ENCODE measurements at places on chromosomes 1 and 21. TPM values are rescaled to one million over a fixed set of nuclear protein-coding genes. Genes with fewer than 3 reads are reported as not detected.
A peak's percentile ranks its signal among the peaks of the same experiment; 100 is the strongest.

GRCh38 chr1:234781241-234782065, 171.5 kb upstream of the IRF2BP2 start:
- no peaks in the 10 kb centered on the region for H3K4me1 ChIP-seq
- no peaks in the 10 kb centered on the region for H3K27me3 ChIP-seq
- no peak overlapping the region for H3K4me3 ChIP-seq
- no peak overlapping the region for H3K27ac ChIP-seq
- no peak for DNase-seq

DNA sequence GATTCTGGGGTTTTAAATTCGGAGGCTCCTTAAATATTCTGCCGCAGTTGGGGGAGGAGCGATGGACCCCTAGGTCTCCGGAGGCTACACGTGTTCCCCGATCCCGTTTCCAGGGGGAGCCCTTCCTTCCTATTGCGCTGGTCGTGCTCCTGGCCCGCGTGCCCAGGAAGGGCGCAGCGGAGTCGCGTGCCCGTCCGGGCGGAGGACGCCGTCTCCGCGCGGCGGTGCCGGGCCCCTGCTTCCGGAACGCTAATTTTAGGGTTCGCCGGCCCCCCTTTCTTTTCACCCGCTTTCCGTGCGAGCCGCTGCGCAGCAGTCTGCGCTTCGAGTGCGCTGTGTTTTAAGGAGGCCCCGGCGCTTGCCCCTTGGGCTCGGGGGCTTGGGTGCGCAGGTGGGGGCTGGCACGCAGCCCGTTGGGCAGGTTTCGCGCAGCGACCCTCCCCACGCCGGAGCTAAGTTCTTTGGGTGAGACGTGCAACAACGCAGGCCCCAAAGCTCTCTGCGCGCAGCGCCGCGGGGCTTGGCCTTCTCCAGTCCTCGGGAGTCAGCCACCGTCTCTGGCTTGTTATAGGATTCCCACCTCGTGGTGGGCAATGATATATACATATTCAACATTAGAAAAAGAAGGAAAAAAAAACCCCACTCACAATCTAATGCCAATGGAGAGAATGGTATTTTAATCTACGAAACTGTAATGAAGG, 43.5 kb upstream of the DNAJC6 start:
- H3K27me3 ChIP-seq = no peaks in the 10 kb centered on the region
- no peak overlapping the region for H3K27ac ChIP-seq
- peak; percentile 54 for DNase-seq
- H3K4me3 ChIP-seq = peak overlapping the region; percentile 15
- no peaks in the 10 kb centered on the region for H3K4me1 ChIP-seq

DNA sequence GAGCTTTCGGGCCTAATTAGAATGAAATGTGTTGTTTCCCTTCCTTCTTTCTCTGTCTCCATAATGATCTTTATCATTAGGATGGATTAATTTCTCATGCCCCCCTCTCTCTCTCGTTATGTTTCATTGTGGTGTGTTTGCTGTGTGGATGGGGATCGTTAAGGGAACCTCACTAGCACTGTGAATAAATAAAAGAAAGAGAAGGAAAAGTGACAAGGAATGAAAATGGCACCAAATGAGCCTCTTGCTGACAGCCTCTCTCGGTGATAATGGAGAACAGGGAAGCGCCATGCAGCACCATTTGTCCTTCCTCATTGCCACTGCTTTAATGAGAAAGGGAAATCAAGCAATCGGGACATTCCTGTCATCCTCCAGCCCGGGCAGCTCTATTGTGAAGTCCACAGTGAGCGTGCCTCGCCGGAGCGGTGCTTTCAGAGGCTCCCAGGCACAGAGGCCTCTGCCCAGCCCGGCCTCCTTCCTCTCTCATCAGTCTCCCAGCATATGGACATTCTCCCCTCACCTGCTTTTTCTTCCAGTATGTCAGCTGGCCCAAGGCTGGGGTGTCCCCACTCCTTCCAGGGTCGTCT, 265.7 kb upstream of the TMEM51 start:
- no peaks in the 10 kb centered on the region for H3K36me3 ChIP-seq
- H3K4me1 ChIP-seq = no peaks in the 10 kb centered on the region
- no peak overlapping the region for H3K27ac ChIP-seq
- no peak for DNase-seq

The GPR153 gene
- total RNA-seq = 17.0 TPM

DNA sequence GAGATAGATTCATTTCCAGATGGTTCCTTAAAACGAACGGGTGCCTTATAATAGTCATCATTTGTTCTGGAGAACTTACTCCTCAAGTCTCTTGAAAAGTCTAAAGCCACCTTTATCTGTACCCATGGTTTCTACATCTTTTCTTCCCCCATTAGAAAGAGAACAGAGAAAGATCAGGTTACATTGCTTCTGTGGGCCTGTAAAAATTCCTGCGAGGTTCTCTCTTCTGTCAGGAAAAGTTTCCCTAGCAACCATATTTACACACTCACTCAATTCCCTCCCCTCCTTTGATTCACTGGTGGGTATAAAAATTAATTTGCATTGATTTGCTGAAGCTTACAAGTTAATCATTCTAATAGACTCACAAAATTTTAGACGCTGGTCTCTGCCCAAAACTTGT, 6.7 kb downstream of the PHC2 start:
- no peaks in the 10 kb centered on the region for H3K27me3 ChIP-seq
- H3K27ac ChIP-seq = no peak overlapping the region
- no peak overlapping the region for H3K4me3 ChIP-seq
- no peak for DNase-seq

DNA sequence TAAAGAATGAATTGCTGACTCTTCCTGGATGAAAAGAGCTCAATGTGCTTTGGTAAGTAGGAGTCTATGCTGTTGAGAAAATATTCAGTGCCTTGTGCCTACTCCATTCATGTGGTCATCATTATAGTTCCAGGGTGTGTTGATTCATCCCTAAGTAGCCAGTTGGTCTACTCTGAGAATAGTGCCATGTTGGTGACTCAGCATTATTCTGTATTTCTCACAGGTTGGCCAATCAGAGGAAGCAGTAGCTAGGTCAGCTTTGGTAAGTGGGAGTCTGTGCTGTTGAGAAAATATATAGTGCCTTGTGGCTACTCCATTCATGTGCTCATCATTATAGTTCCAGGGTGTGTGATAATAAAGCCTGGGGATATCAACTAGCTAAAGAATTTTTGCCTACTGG, 397.3 kb downstream of the AGBL4 start:
- H3K4me1 ChIP-seq = no peaks in the 10 kb centered on the region
- H3K27ac ChIP-seq = no peak overlapping the region
- no peaks in the 10 kb centered on the region for H3K36me3 ChIP-seq
- no peaks in the 10 kb centered on the region for H3K27me3 ChIP-seq
- DNase-seq = no peak

GRCh38 chr1:115331558-115332331, 6.3 kb downstream of the NGF start:
- peaks cover 13% of the 10 kb centered on the region for H3K4me1 ChIP-seq
- H3K27ac ChIP-seq = peak overlapping the region; percentile 93
- no peaks in the 10 kb centered on the region for H3K36me3 ChIP-seq
- no peak overlapping the region for H3K4me3 ChIP-seq
- DNase-seq = no peak

DNA sequence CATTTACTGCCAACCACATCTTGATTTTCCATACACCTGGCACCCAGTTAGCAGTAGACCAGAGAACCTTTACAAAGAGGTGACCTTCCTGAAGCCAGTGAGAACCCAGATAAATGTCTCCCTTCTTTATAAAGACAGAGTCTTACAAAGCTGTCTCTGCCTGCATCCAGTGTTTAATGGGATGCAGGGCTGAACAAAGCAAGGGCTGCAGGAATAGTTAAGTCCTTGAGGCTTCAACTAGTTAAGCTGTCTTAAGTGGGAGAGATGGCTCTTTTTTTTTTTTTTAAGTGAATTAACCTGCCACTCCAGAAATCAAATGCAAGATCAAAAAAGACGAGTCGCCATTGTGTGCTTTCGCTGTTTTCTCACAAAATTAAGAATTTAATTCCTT, 1.5 kb downstream of the AHCYL1 start:
- H3K36me3 ChIP-seq = no peaks in the 10 kb centered on the region
- no peaks in the 10 kb centered on the region for H3K27me3 ChIP-seq
- H3K27ac ChIP-seq = no peak overlapping the region
- no peak overlapping the region for H3K4me3 ChIP-seq

GRCh38 chr1:213779228-213779627, 208.5 kb upstream of the PROX1 start:
- no peak overlapping the region for H3K27ac ChIP-seq
- no peak overlapping the region for H3K4me3 ChIP-seq
- H3K36me3 ChIP-seq = no peaks in the 10 kb centered on the region
- H3K27me3 ChIP-seq = no peaks in the 10 kb centered on the region
- no peak for DNase-seq
- no peaks in the 10 kb centered on the region for H3K4me1 ChIP-seq

The NMNAT2 gene
- 2.8 TPM for total RNA-seq

The SLC22A15 gene
- 6.6 TPM for total RNA-seq

DNA sequence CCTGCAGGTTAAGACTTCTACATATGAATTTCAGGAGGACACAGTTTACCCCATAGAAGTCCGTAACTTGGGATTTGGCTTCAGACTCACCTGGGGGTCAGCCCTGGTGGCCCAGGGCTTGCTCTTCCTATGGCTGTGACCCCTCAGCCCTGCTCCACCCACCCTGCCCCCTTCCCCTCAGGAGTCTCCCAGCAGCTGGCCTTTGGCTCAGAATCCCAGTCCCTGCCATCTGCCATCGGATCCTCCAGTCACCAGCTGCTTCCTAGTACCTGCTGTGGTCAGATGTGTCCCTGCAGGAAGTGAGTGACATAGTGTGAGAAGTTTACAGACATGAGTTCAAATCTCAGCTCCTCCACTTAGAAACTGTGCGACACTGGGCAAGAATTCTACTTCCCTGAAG, 332.6 kb downstream of the NPHP4 start:
- peak; percentile 57 for DNase-seq
- no peaks in the 10 kb centered on the region for H3K36me3 ChIP-seq
- H3K27me3 ChIP-seq = no peaks in the 10 kb centered on the region
- no peak overlapping the region for H3K27ac ChIP-seq

The IQGAP3 gene
- 2.3 TPM for total RNA-seq

The UBE2U gene
- not detected for total RNA-seq

DNA sequence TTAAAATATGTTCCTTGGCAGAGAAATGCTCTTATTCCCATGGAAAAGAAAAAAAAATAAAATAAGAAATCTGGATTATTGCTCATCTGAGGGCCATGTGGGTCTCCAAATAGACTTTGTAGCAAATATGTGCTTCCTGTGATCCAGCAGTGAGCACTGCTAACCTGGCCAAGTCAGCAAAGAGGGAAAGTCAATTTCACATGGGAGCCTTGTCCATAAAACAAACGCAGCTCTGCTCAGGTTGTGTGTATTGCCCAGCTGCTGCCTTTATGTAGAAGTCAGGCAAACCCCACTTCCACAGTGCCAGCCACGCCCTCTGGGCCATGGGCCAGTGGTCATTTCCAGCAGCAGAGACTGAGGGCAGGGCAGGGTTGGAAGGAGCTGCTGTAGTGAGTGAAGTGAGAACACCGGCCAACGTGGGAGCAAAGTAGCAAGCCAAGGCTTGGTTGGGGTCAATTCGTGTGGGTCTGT, 174.3 kb downstream of the LYPLAL1 start:
- no peaks in the 10 kb centered on the region for H3K36me3 ChIP-seq
- no peak overlapping the region for H3K4me3 ChIP-seq
- peak; percentile 76 for DNase-seq
- peaks cover 3% of the 10 kb centered on the region for H3K4me1 ChIP-seq
- no peak overlapping the region for H3K27ac ChIP-seq

The DNALI1 gene
- total RNA-seq = 6.2 TPM

DNA sequence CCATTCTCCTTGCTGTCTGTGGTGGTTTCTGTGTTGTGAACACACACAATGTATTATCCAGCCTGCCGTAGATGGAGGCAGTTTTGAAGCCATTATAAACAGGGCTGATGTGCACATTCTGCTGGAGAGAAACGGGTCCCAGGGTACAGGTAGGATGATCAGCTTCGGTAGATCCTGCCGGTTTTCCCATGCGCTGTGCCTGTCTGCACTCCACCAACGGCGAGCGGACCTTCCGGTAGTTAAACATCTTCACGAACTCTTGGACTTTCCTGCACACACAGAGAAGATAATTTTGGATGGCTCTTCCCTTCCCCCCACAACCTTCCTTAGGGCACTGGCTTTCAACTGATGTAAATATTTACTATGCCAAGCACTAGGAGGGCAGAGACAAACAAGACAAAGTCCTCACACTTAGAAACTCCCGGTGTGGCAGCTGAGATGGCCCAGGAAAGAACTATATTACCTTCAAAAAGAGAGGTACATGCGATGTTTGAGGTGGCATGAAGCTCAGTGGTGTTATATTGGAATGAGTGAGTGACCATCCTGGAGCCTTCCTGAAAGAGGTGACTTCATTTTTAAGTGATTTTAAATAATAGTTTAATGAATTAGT, 41.7 kb downstream of the ALPL start:
- H3K4me3 ChIP-seq = no peak overlapping the region
- H3K27ac ChIP-seq = no peak overlapping the region
- H3K36me3 ChIP-seq = no peaks in the 10 kb centered on the region

The CD164L2 gene
- not detected for total RNA-seq

DNA sequence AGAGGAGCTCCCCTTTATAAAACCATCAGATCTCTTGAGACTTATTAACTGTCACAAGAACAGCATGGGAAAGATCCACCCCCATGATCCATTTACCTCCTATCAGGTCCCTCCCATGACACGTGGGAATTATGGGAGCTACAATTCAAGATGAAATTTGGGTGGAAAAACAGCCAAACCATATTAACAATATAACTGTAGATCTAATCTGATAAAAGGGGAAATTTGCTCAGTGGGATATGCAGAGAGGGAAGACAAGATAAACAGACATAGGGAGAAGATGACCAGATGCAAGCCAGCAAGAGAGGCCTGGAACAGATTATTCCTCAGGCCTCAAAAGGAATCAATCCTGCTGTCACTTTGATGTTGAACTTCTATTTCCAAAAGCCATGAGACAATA, 841.5 kb downstream of the LRRIQ3 start:
- no peak overlapping the region for H3K4me3 ChIP-seq
- no peak for DNase-seq
- no peaks in the 10 kb centered on the region for H3K4me1 ChIP-seq

The HDAC1 gene
- total RNA-seq = 47.9 TPM

The VSIG8 gene
- total RNA-seq = not detected

DNA sequence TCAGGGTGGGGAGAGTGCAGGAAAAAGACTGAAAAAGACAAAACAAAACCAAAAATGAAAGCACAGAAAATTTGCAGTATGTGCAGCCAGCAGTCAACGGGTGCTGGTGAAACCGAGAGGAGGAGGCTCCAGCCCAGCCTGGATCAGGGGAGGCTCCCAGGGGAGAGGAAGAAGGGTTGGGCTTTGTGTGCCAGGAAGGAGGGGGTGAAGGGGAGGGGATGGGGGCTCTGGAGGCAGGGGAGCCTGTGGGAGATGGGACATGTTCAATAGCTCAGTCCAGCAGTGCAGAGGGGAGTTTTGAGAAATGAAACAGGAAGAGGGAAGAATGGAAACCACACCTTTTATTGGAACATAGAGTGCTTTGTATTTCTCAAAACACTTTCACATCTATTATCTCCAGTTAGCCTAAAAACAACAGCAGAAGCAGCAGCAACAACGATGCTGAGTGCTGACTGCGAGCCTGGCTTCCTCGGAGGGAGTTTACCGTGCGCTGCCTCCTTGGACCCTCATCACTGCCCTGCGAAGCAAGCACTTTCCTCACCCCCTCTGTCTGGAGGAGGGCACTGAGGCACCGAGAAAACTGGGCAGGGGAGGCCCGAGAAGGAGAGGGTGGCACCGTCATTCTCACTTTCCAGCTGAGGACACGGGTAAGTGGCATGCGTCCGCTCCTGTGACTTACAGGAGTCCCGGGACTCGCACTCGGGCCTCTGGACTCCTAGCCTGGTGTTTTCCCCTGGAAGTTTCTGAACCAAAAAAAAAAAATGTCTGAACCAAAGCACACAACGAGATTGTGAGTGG, 62.9 kb downstream of the MDM4 start:
- H3K4me1 ChIP-seq = no peaks in the 10 kb centered on the region
- DNase-seq = no peak
- no peak overlapping the region for H3K4me3 ChIP-seq
- no peaks in the 10 kb centered on the region for H3K27me3 ChIP-seq

The MYBPH gene
- not detected for total RNA-seq
